ENCODE measurements at places on chromosomes 5 and 9.

DNA sequence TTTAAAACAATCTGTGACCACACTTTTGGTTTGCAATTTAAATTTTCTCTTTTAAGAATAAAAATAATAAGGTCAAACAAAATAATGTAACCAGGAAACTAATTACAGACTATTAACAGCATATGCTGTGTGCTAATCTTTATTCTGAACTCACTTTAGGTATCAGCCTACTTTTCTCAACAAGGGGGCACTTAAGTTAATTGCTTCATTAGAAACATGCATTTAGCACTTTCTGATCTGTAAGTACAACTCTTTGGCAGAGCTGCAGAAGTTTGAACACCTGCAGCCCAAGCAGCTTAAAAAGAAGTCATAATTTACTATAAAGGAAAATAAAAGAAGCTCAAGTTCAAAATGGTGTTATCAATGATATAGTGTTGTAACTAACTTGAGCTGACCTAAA, 21.7 kb downstream of the XRCC4 start:
- no peak for DNase-seq

- no peak for DNase-seq
Measured at GRCh38 chr9:132802121-132802795, 75.8 kb downstream of the AK8 start.

DNA sequence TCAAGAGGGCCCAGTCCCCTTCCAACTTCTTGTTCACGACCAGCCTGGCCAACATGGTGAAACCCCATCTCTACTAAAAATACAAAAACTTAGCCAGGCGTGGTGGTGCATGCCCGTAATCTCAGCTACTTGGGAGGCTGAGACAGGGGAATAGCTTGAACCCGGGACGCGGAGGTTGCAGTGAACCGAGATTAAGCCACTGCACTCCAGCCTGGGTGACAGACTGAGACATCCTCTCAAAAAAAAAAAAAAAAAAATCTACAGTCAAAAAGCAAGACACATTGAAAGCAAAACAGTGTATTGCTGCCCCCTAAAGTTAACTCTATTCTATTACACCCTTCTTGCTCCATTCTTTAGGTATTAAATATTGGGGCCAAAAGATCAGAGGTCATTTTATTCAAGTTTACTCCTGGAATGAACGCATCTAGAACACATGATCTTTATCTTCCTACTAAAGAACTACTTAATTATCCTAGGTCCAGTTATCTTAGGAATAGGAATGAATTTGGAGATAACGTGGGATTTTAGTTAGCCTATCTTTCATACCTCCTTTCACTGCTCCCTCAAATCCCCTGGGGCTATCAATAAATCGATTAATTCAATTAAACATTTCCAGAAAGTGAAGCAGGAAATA, 2.4 kb downstream of the ATG12 start:
- no peak for DNase-seq

GRCh38 chr9:106383072-106383471, 479.9 kb upstream of the ZNF462 start:
- no peak for DNase-seq

DNA sequence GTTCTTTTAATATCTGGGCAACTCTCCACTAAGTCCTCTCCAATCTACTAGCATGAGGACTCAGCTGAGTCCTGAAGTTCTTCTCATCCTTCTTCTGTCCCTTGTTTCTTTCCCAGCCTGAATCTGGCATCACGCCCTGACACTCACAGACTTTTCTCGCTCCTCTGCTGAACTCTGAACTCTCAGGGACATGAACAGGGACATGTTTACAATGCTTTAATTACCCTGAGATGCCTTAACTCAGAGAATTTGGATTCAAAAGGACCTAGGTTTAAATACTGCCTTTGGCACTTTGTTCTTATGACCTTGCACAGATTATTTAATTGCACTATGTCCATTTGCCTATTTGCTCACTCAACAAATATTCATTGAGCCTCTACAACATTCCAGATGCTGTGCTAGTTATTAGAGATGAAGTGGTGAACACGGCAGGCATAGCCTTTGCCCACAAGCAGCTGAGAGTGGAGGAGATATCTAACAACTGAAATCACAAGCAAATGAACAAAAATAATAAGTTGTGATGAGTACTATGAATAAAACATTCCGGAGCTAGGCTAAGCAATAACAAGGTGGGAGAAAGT, 106.0 kb downstream of the ADRB2 start:
- no peak for DNase-seq

- DNase-seq = no peak
Measured at GRCh38 chr5:180523629-180524466, 29.7 kb downstream of the CNOT6 start.
